Activated naive CD4-positive, alpha-beta T cell treated with anti-CD3 and anti-CD28 coated beads, Interleukin-2, amount 10 ng/mL, durations not matched to agents 7 days and 5 days (primary cell): ENCODE measurements at places on chromosomes 11 and 22.

DNA sequence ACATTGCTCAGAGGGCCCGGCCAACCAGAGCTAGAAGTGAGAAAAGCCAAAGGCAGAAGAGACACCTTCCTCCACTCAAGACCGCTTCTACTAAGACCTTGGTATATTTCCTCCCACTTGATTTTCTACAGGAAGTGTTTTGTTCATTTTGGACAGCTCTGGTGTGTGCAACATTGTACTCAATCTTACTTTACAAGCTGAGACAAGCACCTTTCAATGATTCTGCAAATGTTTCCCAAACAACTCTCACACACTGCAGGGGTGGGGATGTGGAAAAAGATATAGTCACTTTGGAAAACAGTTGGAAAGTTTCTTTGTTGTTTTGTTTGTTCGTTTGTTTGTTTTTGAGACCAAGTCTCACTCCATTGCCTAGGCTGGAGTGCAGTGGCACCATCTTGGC lies 15.7 kb downstream of the MYO18B start:
- no peaks in the 10 kb centered on the region for H3K27me3 ChIP-seq
- DNase-seq = no peak
- H3K4me3 ChIP-seq = no peak overlapping the region
- H3K27ac ChIP-seq = peak overlapping the region; percentile 72
- H3K4me1 ChIP-seq = peaks cover 61% of the 10 kb centered on the region

- H3K4me1 ChIP-seq = no peaks in the 10 kb centered on the region
- H3K4me3 ChIP-seq = no peak overlapping the region
- H3K27me3 ChIP-seq = no peaks in the 10 kb centered on the region
- no peaks in the 10 kb centered on the region for H3K36me3 ChIP-seq
- DNase-seq = no peak
- no peak overlapping the region for H3K27ac ChIP-seq
Measured at GRCh38 chr11:115155320-115155719, 348.9 kb downstream of the CADM1 start.

DNA sequence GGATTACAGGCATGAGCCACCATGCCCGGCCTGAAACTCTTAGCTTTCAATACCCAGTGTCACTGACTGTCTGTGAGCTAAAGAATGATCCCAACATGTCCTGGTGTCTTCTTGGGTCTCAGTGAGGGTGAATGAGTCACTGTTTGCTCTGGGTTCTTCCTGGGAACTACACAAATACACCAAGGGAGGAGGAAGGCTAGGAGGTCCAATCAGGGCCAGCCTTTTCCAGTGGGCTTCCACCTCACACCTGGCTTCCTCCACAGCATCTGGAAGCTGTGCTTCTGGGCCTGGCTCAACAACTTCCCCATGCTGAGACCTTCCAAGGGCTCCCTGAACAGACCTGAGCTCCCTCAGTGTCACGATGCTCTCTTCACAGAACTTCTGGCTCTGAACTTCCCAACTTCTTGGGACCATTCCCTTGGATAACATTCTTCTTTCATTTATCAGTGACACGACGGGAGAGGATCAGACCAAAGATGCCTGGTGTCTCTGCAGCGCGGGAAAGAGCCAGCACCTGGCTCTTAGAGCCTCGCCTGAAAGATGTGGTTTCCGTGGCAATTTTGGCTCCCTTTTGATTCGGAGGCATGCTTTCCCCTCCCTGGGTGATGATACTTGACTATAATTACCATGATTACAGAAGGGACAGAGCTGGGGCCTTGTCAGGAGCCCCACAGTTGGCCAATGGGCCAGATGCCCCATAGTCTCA lies 22.3 kb upstream of the CHRM4 start:
- H3K4me1 ChIP-seq = peaks cover 21% of the 10 kb centered on the region
- H3K36me3 ChIP-seq = peaks cover 32% of the 10 kb centered on the region

DNA sequence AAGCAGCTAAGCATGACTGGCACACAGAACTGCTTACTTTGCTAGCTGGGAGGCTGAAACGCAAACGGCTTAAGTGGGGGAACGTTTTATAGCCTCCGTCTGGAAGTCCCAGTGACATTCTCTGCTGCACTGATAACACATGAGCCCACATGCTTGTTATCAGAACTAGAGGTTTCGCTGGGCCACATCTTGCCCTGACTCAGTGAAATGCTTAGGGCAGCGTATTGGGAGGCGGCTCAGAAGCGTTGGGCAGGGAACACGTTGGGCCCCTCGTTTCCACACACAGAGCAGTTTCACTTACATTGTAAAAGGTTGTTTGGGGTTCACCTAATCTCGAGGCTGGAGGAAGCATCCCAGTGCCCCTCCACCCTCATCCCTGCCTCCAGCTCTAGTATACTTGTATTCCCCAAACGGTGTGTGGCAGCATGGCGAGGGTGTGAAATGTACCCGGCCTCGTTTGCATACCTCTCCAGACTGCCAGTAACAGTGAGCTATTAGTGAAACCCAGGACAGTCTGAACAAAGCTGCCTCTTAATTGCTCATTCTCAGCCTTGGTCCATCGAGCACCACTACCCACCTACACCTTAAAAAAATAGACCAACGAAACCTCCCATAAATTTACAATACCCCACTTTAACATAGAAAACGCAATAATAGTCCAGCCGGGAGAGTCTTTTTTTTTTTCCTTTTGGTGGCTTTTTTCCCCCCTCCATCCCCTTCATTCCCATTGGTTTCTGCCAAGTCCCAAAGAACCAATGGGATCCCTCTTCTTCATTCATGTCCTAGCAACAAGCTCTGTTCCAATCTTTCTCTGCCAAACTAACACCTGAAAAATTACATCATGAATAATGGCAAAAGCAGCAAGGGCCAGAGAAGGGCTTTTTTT lies 218.8 kb upstream of the SORL1-AS1 start:
- H3K4me1 ChIP-seq = no peaks in the 10 kb centered on the region
- no peak overlapping the region for H3K27ac ChIP-seq
- no peak overlapping the region for H3K4me3 ChIP-seq
- no peaks in the 10 kb centered on the region for H3K27me3 ChIP-seq
- no peaks in the 10 kb centered on the region for H3K36me3 ChIP-seq

- H3K36me3 ChIP-seq = no peaks in the 10 kb centered on the region
- no peak overlapping the region for H3K27ac ChIP-seq
- no peak for DNase-seq
- no peak overlapping the region for H3K4me3 ChIP-seq
- no peaks in the 10 kb centered on the region for H3K27me3 ChIP-seq
Measured at GRCh38 chr11:77176996-77177395, 49.0 kb downstream of the MYO7A start.

GRCh38 chr22:23053051-23053707 lies 17.1 kb upstream of the GNAZ start:
- no peaks in the 10 kb centered on the region for H3K36me3 ChIP-seq
- no peak overlapping the region for H3K4me3 ChIP-seq
- H3K27me3 ChIP-seq = peaks cover 65% of the 10 kb centered on the region
- no peaks in the 10 kb centered on the region for H3K4me1 ChIP-seq
- H3K27ac ChIP-seq = no peak overlapping the region

- H3K4me3 ChIP-seq = no peak overlapping the region
- no peak for DNase-seq
- no peaks in the 10 kb centered on the region for H3K36me3 ChIP-seq
- peaks cover 31% of the 10 kb centered on the region for H3K27me3 ChIP-seq
Measured at GRCh38 chr22:37045958-37046357, 5.6 kb upstream of the KCTD17 start.

DNA sequence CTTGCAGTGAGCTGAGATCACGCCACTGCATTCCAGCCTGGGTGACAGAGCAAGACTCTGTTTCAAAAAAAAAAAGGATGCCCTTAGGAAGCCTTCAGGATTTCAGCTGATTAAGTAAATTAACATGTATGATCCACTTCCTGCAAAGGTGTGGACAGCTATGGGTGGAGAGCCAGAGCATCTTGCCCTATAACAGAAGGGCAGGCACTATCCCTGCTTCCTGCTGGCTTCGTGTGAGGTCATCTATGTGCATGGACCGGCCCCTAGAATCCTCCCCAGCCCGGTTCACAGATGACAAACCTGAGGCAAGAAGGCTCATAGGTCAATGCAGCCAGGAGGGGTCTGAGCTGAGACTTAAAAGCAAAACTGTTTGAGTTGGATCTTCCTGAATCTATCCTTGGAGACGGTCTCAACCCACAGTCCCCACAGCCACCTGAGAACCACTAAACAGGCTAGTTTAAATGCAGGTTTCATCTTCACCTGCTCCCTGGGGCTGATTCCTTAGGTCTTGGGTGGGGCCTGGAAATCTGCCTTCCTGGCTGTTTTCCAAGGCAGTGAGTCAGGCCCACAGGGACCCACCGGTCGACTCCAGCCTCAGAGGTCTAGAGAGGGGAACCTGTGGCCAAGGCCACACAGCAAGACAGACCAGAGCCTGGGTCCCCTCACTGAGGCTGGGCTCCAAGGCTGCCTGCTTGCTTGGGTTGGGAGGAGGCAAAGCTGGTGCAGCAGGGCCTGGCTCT lies 55.2 kb upstream of the MPEG1 start:
- peaks cover 30% of the 10 kb centered on the region for H3K4me1 ChIP-seq
- no peak for DNase-seq
- peaks cover 2% of the 10 kb centered on the region for H3K36me3 ChIP-seq
- H3K27me3 ChIP-seq = no peaks in the 10 kb centered on the region
- no peak overlapping the region for H3K27ac ChIP-seq

- H3K27me3 ChIP-seq = no peaks in the 10 kb centered on the region
- peak overlapping the region; percentile 52 for H3K27ac ChIP-seq
- H3K36me3 ChIP-seq = peaks cover 47% of the 10 kb centered on the region
- DNase-seq = no peak
- peaks cover 32% of the 10 kb centered on the region for H3K4me1 ChIP-seq
Measured at GRCh38 chr22:46795845-46796565, 33.6 kb downstream of the TBC1D22A start.

- H3K27me3 ChIP-seq = no peaks in the 10 kb centered on the region
- H3K27ac ChIP-seq = no peak overlapping the region
- no peak overlapping the region for H3K4me3 ChIP-seq
- peaks cover 78% of the 10 kb centered on the region for H3K4me1 ChIP-seq
- no peak for DNase-seq
Measured at GRCh38 chr11:48103621-48104567, 112.7 kb upstream of the OR4B1 start.

- peak overlapping the region; percentile 75 for H3K27ac ChIP-seq
- peaks cover 79% of the 10 kb centered on the region for H3K36me3 ChIP-seq
- peaks cover 34% of the 10 kb centered on the region for H3K4me1 ChIP-seq
Measured at GRCh38 chr11:121494355-121495099, 41.8 kb upstream of the SORL1-AS1 start.
